GM10248 (cell line): ENCODE measurements at places on chromosomes 7 and 10.

DNA sequence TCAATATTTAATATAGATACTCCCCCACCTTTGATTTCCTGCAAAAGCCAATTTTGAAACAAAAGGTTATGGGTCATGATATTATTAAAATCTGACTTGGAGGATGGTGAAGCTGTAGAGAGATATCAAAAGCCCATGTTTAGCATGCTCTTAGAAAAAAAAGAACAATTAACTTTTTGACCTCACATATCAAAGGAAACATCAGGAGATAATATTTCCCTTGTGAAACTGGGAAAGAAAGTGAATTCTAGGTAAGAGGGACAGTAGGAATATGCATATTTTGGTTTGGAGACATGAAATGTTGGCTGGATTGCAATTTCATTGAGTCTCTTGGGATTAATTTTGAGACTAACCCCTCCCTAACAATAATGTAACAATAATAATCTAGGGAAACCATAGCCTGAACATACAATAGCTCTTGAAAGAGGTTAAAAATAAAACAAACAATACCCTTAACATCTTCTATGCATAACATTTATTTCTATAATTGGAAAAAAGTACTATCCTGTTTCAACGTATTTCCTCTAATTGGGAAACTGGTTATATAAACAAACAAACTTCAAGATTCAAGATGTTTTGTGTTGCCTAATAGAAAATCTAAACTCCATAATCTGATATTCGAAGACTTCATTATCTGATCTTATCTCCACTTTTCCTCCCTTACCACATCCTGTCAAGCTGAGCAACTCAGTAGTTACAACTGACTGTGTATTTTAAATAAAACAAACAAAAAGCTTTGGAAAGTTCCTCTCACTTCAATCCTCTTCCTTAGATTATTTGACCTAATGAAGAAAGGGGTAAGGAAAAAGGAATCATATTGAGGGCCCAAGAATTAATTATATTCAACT lies 14.8 kb downstream of the TMEM26 start:
- no peak for DNase-seq

GRCh38 chr10:34236931-34237330 lies 578.2 kb downstream of the PARD3 start:
- DNase-seq, result no peak

- no peak for DNase-seq
Observed at GRCh38 chr10:11205030-11205772, 187.5 kb downstream of the CELF2 start.

GRCh38 chr10:79430936-79431335 lies 14.5 kb downstream of the ZCCHC24 start:
- DNase-seq, result no peak

DNA sequence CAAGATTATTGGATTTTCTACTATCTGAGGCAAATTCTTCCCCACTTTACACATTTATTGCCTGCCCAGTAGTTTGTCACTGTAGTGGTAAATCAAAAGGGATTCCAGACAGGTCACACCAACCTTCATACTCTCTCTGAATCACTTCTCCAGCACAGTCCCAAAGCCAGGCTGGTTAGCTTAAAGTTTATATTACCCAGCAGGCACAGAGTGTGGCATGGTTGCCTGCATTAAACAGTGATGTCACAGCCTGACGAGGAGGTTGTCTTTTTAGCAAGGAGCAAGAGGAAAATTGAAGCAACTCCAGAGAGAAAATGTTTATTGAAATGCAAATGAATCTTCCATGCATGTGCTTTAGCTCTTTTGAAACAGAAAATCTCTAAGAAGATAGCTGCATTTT lies 375.5 kb upstream of the CELF2 start:
- DNase-seq, result no peak

- DNase-seq, result peak; percentile 59
Observed at GRCh38 chr7:43905956-43906330, 453 bp downstream of the URGCP start.

DNA sequence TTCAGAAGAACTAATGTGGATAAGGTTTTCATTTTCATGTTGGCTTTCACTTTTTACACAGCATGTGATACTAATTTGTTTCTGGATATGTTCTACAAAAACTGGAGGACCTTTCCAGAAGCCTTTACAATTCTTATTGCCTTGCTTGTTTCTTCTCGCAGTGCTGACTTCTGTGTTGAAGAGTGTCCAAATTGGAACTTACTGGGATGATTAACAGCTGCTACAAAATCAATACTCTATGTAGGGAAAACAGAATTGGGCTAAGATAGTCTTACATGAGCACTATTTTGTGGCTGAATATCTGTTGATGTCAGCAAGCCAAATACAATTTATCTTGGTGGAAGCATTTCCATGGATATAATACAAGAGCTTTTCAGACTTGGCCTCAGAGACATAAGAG lies 351.2 kb downstream of the DGKB start:
- no peak for DNase-seq

DNA sequence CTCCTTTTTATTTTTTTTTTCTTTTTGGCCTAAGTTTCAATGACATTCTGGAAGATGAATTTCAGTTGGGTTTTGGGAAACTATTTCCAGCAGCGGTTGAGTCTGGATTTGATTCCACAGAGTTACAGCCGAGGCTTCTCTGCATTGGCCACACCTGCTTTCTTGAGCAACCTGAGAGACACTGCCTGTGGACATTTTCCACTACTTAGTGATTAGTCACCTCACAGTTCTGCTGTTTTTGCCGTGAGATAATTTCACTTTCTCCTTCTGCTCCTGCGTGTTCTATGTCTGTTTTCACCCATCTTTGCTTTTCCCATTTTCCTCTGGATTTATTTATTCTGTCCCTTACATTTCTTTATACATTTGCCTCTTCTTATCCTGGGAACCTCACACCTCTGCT lies 243.0 kb downstream of the BICC1 start:
- DNase-seq, result peak; percentile 9

GRCh38 chr10:21757185-21757901 lies 223.3 kb downstream of the MLLT10 start:
- DNase-seq, result no peak

DNA sequence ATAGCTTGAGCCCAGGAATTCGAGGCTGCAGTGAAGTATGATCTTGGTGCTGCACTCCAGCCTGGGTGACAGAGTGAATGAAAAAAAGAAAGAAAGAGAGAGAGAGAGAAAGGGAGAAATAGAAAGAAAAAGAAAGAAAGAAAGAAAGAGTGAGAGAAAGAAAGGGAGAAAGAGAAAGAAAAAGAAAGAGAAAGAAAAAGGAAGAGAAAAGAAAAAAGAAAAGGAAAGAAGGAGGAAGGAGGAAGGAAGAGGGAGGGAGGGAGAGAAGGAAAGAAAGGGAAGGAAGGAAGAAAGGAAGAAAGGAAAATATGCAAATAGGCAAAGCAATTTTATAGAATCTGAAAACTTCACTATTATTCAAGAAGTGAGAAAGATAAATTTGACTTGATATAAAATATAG lies 24.5 kb upstream of the JCAD start:
- no peak for DNase-seq

GRCh38 chr10:27658788-27659187 lies 86.8 kb downstream of the MKX start:
- no peak for DNase-seq

GRCh38 chr7:92754919-92755581 lies 81.3 kb downstream of the CDK6 start:
- no peak for DNase-seq
